ENCODE measurements at places on chromosomes 2 and 18.
A peak's percentile ranks its signal among the peaks of the same experiment; 100 is the strongest.

DNA sequence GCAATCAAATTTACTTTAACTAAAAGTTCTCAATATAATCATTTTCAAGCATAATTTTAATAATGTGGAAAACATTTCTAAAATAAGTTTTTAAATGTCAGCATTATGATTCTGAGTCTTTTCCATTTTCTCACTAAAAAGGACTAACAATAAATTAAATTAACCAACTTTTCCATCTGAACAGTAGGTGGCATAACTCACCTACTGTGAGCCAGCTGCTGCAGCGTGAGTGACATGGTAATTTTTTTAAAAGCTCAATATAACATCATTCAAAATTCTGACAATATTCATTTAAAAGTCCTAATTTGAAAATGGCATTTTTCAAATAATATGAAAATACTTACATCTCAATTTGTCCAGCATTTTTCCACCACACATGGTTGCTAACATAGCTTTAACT, 66.5 kb downstream of the DTNB start:
- DNase-seq, result no peak

GRCh38 chr2:27369471-27370025, 590 bp downstream of the EIF2B4 start:
- no peak for DNase-seq

DNA sequence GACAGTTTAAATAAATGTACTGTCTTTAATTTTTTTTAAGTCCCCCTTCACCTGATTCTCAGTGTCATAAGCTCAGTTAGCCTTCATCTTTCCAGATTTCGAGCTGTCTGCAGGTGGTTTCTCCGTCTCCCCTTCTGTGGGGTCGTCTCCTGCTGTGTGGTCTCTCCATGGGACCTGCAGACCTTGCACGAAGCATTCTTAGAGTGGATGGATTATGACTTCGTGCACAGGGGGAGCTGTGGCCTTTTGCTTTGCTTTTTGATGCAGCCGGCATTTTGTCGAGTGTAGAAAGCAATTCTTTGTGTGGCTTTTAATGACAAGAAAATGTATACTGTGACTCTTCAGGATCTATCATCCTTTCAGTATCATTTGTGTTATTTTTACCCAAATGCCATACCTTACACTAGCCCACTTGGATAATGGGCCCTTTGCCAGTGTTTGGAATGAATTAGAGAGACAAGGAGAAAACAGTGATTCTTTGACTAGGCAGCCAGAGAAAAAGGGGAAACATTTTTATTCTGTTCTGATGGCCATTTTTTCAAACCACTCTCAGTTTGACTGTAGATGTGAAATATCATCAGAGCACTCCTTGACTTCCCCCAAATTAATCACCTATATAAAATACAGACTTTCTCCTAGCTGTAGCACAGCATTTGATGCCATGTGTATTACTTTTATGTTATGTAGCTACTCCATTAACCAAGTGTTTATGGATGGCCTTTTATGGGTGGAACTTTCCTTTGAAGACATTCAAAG, 54.3 kb downstream of the ITGA6 start:
- DNase-seq, result no peak

GRCh38 chr2:106701203-106702022, 184.6 kb downstream of the ST6GAL2 start:
- no peak for DNase-seq

- no peak for DNase-seq
Observed at GRCh38 chr2:153311432-153311831, 167.1 kb downstream of the RPRM start.

DNA sequence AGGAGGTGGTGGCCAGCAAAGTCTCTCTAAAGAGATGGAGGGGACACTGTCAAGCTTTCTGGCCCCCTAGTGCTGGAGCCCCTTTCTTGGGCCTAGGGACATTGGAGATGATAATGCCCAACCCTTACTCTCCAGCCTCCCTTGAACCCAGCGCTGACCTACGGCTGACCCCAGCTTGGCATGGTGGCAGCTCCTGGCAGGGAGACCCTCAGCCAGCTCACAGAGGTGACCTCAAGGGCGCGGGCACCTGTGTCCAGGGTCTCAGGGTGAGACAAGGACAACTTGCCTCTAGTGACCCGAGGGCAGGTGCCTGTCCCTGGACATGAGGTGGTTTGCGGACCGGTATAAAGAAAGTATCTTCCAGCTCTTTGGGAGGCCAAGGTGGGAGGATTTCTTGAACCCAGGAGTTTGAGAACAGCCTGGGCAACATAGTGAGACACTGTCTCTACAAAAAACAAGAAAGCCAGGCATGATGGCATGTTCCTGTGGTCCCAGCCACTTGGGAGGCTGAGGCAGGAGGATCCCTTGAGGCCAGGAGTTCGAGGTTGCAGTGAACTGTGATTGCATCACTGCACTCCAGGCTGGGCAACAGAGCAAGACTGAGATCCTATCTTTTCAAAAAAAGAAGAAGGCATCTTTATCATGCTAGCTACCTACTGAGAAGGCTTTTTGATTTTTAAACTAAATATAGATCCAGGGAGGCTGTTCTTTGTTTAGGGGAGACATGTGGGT, 3.3 kb upstream of the PER2 start:
- DNase-seq, result no peak

- no peak for DNase-seq
Observed at GRCh38 chr18:78621141-78621755, 358.4 kb upstream of the SALL3 start.

- DNase-seq, result no peak
Observed at GRCh38 chr2:134973241-134974138, 54.9 kb downstream of the CCNT2 start.

GRCh38 chr18:8238507-8238906, 370.7 kb upstream of the RAB12 start:
- DNase-seq, result no peak

GRCh38 chr2:155714983-155715382, 617.5 kb downstream of the NR4A2 start:
- no peak for DNase-seq

GRCh38 chr2:234500394-234501006, 3.6 kb upstream of the ARL4C start:
- peak; percentile 70 for DNase-seq

DNA sequence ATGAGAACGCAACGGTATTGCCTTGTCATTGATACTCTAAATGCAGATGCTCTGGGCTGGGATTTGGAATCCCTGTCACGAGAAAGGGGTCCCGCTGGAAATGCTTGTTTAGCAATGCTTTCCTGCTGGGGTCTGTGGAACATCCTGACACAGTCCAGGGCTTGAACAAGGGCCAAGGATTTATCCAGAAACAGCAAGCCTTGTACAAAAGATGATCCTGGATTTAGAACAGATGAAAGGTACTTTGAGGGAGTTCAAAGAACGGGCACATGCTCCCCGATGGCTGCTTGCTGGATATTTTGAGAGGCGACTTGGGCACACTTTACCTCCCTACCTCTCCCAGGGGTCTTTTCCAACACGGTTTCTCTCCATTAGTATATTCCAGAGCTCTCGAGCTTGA, 108.1 kb upstream of the CELF4 start:
- no peak for DNase-seq

- DNase-seq, result no peak
Observed at GRCh38 chr2:122660786-122661634, 905.6 kb downstream of the TSN start.

GRCh38 chr2:236061899-236062298, 106.3 kb downstream of the GBX2 start:
- DNase-seq, result no peak

- DNase-seq, result no peak
Observed at GRCh38 chr2:241509155-241509784, 886 bp upstream of the STK25 start.

DNA sequence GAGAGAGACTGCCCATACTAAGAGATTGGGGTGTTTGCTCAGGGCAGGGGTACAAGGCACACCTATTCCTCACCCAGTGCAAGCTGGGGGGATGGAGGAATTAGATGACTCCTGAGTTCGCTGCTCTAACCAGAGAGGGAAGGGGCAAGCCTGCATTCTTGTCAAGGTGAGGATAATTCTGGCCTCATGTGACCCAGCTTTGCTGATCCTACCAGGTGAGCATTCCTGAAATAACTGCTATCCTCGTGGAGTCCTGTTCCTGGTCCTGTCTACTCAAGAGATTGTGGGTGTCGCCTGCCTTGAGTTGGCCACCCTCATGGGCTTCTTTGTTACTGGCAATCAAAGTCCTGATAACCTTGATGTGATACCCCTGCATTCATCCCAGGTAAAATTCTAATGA, 206.0 kb downstream of the SPP2 start:
- no peak for DNase-seq

GRCh38 chr2:8475349-8476031, 206.4 kb upstream of the ID2 start:
- DNase-seq, result peak; percentile 46

GRCh38 chr2:105437708-105438103, 38.9 kb upstream of the FHL2 start:
- no peak for DNase-seq

- DNase-seq, result no peak
Observed at GRCh38 chr18:61998957-61999356, 106.2 kb upstream of the RNF152 start.

- DNase-seq, result no peak
Observed at GRCh38 chr2:42567806-42568400, 529 bp upstream of the MTA3 start.

GRCh38 chr2:200693836-200694470, 108.1 kb downstream of the AOX1 start:
- DNase-seq, result no peak

DNA sequence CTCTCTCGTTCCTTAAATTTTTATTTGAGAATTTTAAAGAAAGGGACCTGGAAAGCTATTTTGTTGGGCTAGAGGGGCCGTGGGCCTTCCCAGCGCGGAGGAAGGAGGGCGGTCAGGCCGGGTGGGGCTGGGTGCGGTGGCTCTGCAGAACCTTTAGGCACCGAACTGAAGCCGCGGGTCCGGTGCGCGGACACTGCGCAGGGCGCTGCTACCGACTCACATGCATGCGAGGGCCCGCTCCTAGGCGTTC, 1.6 kb upstream of the TWIST2 start:
- DNase-seq, result no peak

GRCh38 chr2:174779361-174779928, 15.2 kb upstream of the CHRNA1 start:
- DNase-seq, result no peak

GRCh38 chr2:211413746-211414145, 857.3 kb downstream of the CPS1 start:
- no peak for DNase-seq

- DNase-seq, result no peak
Observed at GRCh38 chr18:31990823-31991222, 27.8 kb upstream of the RNF125 start.

DNA sequence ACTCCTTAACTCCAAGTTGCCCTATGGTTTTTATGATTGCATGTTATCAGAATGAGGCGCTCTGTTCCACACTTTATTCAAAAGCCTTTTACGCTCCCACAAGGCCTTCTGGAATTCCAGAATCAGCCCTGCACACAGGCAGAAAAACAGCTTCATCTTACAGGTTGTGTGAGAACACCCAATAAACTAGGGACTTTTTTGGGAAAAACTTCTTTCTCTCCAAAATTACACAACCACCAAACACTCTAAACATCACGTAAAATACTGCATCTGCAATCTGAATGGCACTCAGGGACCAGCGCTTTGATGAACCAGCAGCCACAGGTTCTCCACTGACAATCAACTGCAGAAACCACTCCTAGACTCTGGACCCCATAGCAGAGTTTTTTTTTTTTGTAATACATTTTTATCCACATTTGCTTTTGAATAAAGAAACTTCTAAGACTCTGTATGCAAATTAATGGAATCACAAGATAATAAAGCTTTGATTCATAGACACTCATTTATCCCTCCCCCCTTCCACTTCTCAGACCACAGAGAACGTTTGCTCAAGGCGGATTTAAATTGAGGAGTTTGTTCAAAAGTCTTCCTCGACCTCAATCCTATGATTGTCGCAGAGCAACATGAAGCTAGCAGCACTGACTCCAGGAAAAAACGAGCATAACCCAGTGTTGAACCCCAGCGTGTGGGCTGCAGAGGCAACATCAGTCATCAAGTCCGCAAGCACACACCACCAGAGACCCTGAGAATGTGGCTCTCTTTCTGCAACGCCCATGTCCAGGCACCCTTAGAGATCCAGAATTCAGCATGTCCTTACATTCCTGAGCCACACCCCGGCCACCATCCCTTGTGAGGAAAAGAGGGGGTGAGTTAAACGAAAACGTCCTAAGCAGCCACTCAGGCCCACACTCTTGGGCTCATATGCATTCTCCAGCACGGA, 116.5 kb downstream of the MBP start:
- DNase-seq, result no peak

DNA sequence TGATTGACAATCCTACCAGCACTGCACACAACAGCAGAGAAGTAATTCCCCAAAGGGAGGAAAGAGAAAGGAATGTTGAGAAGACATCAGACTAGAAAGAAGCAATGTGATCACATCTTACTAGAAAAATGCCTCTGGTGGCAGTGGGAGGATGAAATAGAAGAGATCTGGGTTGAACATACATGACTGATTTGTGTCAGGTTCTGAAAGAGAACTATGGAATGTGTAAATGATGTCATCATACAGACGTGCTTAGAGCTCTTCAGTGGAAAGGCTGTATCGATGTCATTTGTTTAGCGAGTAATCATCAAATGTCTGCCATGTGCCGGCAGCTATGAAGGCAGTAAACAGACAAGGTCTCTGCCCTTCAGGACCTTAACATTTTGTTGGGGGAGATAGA, 24.9 kb downstream of the GORASP2 start:
- no peak for DNase-seq

DNA sequence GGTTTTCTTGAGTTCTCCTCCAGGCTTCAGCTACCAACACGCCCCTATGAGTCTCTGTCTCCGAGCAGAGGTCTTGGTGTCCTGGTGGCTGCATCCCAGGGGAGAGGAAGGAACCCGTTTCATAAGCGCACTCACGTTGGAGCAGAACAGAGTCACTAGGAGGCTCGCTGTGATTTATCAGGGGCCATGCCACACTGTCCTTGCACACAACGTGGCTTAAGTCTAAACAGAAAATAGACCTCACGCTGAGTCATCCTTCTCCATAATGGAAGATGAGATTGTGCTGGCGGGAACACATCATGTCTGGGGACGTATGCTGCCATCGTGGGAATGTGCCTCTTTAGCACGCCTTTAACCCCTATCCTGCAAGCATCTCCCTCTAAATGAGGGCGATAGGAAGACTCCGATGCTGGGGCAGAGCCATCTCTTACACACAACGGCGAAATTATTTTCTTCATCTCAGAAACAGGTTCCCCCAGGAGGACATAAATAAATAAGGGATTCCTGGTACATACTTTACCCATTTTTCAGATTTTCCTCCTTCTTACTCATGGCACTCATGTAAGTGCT, 211.4 kb downstream of the KLHL29 start:
- no peak for DNase-seq

- DNase-seq, result peak; percentile 51
Observed at GRCh38 chr2:113390124-113390849, 47.2 kb upstream of the ZNG1B start.

GRCh38 chr2:236740506-236740905, 170.9 kb downstream of the ACKR3 start:
- DNase-seq, result no peak

DNA sequence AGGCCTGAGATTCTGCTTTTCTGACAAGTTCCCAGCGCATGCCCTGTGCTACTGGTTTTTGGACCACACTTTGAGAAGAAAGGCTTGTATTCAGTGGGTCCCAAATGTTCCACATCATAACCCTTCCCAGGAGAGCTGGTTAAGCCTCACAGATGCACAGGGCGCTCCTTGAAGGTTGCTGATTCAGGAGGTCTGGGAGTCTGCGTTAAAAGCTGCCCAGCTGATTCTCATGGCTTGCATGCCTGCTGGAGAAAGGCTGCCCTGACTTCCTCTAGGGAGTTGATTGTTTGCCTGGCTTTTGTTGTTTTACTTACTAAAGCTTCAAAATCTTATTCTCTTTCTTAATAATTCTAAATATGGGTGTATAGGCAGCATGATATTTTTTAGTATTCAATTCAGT, 20.7 kb downstream of the CRYGD start:
- DNase-seq, result no peak

GRCh38 chr2:144704709-144705095, 184.8 kb upstream of the ZEB2 start:
- no peak for DNase-seq

Data from T-helper 2 cell treated with Interferon-gamma antibody and Interleukin-4, amounts not matched to agents 5 μg/mL and 100 μg/mL, for 36 hours (primary cell).